Fibroblast of skin of left quadriceps (primary cell): ENCODE measurements at places on chromosomes 4 and X.

DNA sequence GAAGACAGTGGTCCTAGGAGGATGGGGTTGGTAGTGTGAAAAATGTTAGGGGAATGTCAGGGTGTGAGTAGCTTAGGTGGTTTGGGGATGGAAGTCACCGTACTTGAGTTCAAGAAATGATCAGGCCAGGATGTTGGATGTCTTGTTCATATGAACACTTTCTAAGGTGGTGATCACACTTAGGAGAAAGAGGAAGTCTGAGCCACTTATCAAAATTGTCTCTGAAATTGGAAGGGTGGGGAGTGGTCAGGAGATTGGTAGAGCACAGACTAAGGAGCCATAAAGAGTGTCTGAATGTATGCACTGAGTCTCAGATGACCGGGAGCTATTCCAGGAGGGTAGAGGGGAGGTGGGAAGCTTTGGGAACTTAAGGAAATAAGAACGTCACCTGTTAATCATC, 17.3 kb downstream of the CMC4 start:
- no peak for DNase-seq

GRCh38 chr4:41424522-41424921, 113.4 kb upstream of the LIMCH1 start:
- no peak for DNase-seq

DNA sequence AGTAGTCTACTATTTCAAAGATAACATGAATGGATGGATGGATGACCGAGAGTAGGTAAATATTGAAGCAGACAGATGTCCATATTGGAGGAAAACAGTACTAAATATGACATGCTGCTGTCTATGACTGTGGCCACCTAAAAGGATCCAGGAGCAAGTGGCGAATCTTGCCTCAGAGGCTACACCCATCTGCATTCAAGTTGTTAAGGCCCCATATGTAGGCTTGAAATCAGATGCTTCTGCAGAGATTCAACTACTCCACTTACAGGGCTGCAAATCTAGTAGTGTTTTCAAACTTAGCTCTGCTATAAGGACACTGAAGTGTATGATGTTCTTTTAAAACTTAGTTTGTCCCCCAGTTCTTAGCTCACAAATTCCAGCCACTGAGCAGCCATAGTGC, 28.9 kb downstream of the SEPSECS start:
- DNase-seq = no peak

GRCh38 chr4:2799224-2799911, 6.5 kb downstream of the SH3BP2 start:
- DNase-seq = no peak

- DNase-seq = no peak
Observed at GRCh38 chrX:9286234-9286633, 178.6 kb upstream of the TBL1X start.

DNA sequence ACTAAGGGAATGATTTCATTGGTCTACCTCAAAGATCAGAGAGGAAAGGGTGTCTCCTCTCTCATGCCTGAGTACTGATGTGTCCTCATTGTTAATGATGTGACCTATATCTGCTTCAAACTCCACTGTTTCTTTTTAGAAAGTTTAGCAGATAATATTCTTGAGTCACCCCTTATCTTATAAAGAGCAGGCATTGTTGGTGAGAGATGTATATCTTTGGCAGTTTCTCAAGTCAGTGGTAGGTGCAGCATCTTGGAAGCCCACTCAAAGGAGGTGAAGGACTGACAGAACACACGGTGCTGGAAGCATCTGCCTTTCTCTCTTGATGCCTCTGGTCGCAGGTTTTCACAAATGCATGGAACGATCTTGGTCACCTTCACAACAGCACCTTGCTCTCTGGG, 71.2 kb downstream of the ZNF518B start:
- DNase-seq = no peak

- no peak for DNase-seq
Observed at GRCh38 chr4:16785793-16786527, 112.5 kb downstream of the LDB2 start.

DNA sequence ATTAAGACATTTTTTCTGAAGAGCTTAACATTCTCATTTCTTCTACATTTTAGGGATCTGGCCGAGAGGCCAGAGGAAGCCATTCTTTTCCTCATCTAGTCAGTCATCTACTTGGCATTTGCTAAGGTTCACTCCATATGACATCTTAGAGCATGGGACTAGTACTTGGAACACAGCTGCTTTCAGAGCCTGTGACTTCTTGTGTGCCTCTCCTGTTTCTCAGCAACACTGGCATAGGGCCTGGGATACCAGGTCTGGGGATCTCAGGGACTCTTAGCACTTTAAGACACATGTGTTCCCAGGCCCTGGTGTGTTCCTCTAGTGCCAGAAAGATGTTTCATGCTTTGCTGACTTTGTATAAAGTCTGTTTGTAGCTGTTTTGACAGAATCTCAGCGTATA, 7.3 kb downstream of the PLP1 start:
- no peak for DNase-seq

DNA sequence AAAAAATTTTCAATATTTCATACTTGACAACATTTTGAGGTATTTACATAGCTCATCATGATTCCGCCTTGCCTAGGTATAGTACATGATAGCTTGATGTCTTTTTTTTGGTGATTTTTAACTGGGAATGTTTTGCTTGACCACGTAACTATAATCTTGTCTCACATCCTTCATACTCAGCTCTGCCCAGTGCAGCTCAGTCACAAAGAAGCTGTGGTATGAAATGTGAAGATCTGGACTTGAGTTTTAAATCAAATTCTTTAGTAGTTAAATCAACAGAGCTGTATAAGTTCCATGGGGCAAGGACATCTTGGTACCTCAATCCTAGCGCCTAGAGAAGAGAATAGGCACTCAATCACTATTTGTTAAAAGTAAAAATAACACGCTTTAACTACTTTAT, 276.3 kb upstream of the DKK2 start:
- no peak for DNase-seq

- DNase-seq = no peak
Observed at GRCh38 chr4:20124317-20125026, 127.2 kb upstream of the SLIT2 start.

DNA sequence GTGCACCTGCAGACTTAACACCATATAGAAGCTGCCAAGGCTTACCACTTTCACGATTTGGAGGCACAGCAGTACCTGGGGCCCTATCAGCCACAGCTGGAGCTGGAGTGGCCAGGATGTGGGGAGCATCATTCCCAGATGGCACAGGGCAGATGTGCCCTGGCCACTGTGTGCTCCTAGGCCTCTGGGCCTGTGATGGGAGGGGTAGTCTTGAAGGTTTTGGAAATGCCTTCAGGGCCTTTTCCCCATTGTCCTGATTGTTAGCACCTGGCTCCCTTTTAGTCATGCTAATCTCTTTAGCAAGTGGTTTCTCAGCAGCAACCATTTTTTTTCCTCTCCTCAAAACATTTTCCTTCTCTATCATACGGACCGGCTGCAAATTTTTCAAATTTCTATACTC, 490.2 kb downstream of the RAB28 start:
- no peak for DNase-seq

DNA sequence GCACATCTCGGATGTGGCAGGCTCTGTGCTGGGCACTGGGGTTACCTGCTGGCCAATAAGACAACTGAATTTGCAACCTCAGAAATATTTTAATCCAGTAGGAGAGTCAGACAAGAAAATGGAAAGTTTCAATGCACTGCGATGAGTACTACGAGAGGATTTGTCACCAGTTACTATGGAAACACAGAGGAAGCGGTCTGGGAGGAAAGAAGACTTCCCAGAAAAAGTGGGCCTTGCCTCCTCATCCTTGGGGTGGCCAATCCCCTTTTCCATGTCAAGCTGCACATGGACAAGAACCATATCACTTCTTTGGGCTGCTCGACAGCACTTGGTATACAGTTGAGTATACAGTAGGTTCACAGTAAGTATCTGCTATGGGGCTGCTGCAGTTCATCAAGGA, 67.6 kb downstream of the FAM184B start:
- DNase-seq = no peak

- DNase-seq = peak; percentile 0
Observed at GRCh38 chr4:46329118-46329976, 60.6 kb downstream of the GABRA2 start.

GRCh38 chrX:101931488-101932248, at the start of gene ZMAT1:
ZMAT1 (minus strand) TSS chrX:101932027; CDS start chrX:101932008, 19 bp downstream.
- DNase-seq = peak; percentile 65

DNA sequence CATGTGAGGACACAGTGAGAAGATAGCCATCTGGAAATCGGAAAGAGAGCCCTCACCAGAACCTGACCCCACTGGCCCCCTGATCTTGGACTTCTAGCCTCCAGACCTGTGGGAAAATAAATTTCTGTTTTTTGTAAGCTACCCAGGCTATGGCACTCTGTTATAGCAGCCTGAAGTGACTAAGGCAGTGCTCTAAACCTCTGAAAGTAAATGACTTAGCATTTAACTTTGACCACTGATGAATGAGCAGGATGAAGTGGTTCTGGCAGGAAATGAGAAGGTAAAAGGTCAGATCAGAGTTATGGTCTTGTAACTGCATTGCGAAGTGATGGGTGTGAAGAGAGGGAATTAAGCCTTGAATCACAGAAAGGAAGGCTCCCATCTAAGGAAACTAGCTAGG, 17.0 kb downstream of the GPAT3 start:
- peak; percentile 23 for DNase-seq

DNA sequence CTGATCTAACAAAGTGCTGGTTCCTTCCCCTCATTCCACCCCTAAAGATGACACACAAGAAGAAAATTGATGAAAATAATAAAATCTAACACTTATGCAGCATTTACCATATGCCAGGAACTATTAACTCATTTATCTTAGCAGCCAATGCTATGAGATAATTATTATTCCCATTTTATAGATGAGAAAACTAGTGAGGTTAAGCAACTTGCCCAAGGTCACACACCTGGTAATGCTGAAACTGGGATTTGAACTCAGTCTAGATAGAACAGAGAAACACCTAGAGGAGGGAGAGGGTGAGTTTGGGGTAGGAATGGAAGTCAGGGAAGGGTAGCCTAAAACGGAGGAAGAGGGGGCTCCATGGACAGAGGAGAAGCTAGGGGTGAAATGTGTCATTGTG, 18.6 kb downstream of the RBMX start:
- no peak for DNase-seq
